Daoy (cell line): ENCODE measurements at places on chromosomes 1 and 21.
A peak's percentile ranks its signal among the peaks of the same experiment; 100 is the strongest.

- DNase-seq, result peak; percentile 22
Observed at GRCh38 chr1:18972991-18973390, 16.5 kb upstream of the IFFO2 start.

DNA sequence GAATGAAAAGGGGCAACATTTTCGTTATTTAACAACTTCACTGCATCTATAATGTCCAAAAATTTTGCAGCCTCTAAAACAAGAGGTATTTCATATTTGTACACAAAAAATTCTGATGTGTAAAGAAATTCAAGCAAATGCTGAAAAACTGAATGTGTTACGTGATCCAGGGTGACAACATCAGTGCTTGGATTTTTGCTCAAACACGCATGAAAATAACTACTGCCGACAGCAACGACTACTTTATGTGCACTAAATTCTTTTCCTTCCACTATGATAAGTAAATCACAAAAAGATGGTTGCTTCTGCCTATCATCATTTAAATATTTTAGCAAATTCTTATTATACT lies 53.4 kb upstream of the ASPM start:
- DNase-seq, result no peak

GRCh38 chr1:205183676-205184335 lies 27.7 kb downstream of the DSTYK start:
- DNase-seq, result no peak

GRCh38 chr1:38084113-38084512 lies 37.5 kb upstream of the POU3F1 start:
- DNase-seq, result no peak

DNA sequence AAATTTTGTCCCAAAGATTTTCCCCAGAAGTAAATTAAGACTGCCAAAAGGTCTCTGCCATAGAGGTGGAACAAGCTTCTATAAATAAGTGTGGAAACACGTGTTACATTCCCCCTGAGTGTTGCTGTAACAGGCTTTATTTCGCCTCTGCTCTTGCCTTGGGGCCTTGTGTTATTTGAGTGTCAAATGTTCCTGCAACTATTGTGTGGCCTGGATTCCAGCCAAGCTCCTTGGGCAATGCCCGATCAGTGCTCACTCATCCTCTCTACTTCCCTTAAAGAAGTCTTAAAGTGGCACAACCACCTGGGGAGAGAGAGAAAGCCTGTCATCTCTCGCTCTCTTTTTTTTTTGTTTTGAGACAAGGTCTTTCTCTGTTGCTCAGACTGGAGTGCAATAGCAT lies 156.7 kb downstream of the NR5A2 start:
- peak; percentile 86 for DNase-seq
